CD4-positive, alpha-beta T cell treated with Interleukin-21 for 1 hour (primary cell): ENCODE measurements at places on chromosomes 12 and 14.

DNA sequence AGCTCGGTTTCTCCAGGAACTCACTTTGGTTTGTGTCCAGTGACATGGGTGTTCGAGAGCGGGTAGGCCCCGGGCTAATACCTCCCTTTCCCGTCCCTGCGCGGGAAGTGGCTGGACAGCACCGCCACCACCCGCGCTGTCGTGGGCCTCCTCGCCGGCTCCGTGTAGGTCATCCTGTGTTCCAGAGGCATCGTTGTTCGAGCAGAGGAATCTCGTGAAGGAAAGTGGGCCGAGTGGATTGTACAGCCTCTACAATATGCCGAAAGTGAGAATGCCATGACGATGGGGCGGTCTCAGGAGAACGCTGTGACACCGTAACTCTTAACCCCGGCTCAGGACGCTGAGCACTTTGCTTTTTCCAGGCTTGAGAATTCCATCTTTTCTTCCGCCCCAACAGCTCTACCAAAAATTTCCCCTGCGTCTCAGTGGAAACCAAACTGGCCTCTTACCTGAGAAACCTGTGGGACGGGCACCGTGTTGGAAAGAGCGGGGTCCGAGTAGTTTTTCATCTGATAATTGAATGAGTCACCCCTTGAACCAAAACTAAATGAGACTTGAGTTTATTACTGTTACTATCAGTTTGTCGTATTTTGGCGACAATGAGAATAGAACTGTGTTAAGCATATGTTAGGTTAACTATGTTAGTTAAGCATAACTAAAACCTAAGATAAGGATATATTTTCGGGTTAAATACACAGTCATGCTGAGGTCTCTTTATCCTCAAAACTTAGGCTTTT is 510 bp downstream of the EIF2S1 start:
- DNase-seq, result no peak

DNA sequence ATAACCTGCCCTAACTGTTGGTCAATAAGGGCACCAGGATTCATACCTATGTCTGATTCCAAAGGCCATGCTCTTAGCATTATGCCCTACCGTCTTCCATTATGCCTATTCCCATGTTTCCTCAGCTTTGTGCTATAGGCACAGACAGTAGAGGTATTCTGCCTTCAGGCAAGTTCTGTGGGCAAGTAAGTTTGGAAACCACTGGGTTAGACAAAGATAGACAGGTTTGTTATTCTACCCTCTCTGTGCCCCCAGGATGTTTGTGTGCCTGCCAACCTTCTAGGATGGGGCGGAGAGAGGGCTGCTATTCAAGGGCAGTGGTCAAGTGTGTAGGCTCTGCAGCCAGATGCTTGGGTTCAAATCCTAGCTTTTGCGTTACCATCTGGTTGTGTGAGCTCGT is 4.6 kb downstream of the RAPGEF3 start:
- DNase-seq, result no peak

- no peak for DNase-seq
These were observed 8.2 kb downstream of the MLXIP start for GRCh38 chr12:122086641-122087285.

GRCh38 chr12:77999074-77999715 is 168.5 kb downstream of the NAV3 start:
- no peak for DNase-seq

DNA sequence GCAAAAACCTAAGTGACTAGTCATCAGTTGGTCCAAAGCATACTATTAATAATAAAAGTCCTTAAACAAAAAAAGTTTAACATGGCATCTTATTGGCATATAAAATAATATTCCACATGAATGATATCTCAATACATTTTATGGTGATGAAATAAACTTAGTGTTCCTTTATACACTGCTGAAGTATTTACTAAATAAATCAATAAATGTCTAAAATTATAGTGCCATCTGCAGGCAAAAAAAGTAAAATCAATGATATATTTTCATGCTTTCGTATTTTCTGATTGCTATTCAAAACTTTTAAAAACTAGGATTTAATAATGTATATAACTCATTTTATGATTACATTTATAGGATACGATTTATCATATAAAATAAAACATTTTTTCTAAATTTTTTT is 30.5 kb downstream of the PUS7L start:
- no peak for DNase-seq

DNA sequence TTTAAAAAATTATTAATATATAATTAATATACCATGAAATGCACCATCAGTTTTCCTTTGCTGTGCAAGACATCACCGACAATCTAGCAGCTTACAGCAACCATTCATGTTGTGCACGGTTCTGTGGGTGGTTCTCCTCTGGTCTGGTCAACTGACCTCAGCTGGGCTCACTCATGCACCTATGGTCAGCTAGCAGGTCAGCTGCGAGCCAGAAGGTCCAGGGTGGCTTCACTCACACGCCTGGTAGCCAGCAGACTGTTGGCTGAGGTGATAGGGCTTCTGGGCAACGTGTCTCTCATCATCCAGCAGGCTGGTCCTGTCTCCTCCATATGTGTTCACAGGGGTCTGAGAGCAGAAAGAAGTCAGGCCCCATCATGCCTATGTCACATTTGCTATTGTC is 210.4 kb downstream of the KIF26A start:
- DNase-seq, result no peak

DNA sequence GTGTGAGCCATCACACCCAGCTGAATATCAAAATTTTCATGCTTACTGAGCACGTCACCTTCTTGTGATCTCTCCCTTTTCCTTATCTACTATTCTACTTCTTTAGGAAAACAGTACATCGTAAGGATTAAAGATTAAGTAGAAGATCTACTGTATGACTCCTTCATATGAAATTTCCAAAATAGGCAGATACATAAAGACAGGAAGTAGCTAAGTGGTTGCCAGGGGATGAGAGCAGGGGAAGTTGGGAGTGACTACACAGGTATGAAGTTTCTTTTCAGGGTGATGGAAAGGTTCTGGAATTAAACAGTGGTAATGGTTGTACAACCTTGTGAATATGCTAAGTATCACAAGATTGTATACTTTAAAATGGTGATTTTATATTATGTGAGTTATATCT is 36.5 kb upstream of the CERS5 start:
- DNase-seq, result no peak

DNA sequence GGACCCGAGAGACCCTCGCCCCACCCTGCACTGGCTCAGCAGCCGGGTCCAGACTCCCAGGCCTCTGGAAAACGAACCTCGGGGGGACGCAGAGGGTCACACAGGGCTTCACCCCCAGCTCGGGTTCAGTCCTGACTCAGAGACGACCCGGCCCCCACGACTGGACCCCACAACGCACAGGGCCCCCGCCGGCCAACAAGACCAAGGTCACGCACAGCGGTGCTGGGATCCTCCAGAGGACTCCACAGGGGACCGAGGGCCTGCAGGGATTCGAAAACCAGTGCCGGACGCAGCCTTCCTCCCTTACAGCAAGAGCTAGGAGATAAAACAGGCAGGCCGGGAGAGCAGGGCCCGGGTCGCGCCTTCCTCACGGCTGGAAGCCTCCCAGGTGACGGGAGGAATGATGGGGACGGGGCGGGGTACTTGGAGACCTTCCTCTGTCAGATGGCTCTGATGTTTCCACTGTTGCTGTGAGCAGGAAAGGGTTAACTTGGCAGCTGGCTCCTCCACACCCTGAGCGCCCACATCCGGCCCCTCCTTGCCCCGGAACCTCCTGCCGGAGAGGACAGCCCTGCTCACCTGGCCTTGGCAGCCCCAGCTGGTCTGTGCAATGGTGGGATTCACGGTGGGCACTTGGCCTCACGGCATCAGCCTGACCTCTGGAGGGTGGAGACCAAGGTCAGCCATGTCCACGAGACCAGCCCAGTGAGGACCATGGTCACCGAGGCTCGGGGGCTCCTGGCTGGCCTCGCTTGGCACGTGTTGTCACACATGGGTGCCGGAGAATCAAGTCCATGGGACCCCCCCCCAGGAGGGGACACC is 46.2 kb downstream of the GALNT9 start:
- DNase-seq, result peak; percentile 35

GRCh38 chr14:58465421-58465820 is 37.9 kb downstream of the KIAA0586 start:
- DNase-seq, result no peak

GRCh38 chr12:100827901-100828520 is 33.4 kb downstream of the ANO4 start:
- DNase-seq, result no peak

DNA sequence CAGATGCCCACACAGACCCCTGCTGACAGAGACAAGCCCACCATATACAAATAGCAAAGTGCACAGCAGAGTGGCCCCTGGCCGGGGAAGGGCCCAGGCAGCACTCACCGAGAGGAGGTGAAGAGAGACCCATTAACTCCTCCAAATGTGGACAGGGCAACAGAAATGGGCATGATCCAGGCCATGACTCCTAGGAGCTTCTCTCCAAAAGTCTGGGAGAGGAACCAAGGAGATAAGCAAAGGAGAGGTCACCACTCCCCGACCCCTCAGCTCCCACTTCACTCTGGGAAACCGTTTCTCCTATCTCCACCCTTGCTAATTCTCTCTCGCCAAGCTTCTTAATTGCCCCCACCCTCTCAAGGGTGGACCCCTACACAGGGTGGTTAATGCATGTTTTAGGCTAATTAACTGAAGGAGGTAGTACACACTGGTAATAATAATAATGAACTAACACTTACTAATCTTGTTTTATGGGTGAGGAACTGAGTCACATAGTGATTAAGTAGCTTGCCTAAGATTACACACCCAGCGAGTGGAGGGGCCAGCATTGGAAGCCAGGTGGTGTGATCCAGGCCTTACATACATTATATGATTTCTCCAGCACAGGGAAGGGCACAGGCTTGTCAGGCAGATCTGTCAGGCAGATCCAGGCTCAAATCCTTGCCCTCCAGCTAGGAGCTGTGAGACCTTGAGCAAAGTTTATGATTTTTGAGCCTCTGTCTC is 18.9 kb upstream of the CEBPE start:
- no peak for DNase-seq

DNA sequence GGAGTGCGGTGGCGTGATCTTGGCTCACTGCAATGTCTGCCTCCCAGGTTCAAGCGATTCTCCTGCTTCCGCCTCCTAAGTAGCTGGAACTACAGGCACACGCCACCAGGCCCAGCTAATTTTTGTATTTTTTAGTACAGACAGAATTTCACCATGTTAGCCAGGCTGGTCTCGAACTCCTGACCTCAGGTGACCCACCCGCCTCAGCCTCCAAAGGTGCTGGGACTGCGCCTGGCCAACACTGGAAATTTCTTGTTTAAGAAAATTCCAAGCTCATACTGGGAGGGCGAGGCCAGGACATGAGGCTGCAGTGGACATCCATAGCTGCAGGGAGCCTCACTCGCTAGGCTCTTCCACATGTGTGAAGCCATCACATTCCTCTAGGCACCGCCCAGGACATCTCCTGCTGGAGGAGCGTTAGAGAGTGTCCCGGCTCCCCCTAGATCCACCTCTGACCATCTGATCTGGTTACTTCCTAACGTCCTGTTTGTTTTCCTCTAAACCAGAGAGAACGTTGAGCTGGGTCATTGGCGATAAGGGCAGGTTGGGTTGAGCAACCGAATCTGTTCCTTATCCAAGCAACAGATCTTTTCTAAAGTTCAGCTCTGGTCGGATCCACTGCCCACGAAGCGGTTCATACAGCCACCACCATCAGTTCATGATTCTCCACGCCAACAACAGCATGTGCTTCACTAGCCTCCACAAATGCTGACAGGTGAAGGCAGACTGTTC is 108.2 kb upstream of the MED13L start:
- DNase-seq, result no peak

DNA sequence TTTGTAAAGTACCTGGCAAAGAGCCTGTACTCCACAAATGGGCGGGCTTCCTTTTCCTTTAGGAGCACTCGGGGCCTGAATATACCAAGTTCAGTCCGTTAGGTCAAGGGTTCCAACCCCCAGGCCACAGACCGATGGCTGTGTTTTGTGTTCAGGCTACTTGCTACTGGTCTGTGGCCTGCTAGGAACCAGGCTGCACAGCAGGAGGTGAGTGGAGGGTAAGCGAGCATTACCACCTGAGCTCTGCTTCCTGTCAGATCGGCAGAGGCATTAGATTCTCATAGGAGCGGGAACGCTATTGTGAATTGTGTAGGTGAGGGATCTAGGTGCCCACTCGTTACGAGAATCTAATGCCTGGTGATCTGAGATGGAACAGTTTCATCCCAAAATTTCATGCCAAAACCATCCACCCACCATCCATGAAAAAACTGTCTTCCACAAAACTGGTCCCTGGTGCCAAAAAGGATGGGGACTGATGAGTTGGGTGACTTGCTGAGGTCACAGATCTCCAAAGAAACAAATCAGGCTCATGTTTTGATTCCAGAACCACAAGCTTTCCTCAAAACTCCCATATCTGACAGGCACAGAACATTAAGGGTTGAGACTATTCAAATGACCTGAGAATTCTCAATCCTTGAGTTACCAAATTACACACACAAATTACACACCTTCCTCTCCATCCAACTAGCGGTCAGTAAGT is 4.2 kb downstream of the CSRP2 start:
- DNase-seq, result no peak

- DNase-seq, result no peak
These were observed 45.4 kb upstream of the BTG1 start for GRCh38 chr12:92191061-92191460.

- no peak for DNase-seq
These were observed 23.9 kb upstream of the ATP2B1 start for GRCh38 chr12:89732522-89732921.

DNA sequence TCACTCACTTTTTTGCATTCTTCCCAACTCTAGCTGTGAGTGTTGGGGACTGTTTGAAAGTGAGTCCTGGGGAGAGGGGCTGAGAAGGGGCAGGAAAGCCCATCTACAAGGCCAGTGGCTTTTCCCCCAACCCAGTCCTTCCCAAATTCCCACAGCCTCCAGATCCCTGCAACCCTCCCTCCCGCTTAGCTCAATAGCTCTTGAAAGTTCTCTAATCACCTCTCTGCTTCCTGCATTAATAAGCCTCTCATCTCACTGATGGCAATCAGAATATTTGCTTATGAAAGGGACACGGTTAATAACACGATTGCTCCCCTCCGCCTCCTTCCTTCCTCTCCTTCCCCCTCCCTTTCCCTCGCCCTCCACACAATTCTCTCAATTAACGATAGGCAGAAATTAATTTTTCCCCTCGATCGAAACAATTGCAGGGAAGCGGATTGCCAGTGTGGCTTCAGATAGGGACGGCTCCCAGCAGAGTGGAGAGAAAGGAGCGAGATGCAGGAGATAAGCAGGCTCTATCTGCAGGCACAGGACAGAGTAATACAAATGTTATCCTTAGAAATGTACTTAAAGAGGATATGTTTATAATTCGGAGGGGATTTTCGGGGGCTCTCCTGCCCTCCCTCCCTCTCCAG is 15.1 kb upstream of the GPATCH2L start:
- no peak for DNase-seq

GRCh38 chr14:99391671-99392070 is 89.0 kb downstream of the SETD3 start:
- no peak for DNase-seq

DNA sequence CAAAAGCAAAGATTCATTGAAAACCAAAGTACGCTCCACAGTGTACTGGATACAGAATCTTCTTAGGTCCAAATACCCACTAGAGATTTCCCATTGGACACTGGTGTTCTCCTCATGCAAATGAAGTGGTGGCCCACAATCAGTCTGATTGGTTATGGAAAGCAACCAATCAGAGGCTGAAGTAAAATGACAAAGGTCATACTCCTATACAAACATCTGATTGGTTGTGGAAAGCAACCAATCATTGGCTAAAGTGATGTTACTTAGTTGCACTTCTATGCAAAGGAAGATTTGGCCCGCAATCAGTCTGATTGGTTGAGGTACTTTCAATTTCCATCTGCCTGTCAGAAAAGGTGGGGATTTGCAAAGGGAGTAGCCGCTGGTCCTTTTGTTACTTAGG is 1.3 kb upstream of the WASHC3 start:
- DNase-seq, result peak; percentile 4

- no peak for DNase-seq
These were observed 57.3 kb upstream of the CEP83 start for GRCh38 chr12:94516985-94517384.

- DNase-seq, result no peak
These were observed 1202.8 kb upstream of the TMEM132C start for GRCh38 chr12:127064207-127064606.
